Stimulated activated CD8-positive, alpha-beta memory T cell treated with anti-CD3 and anti-CD28 coated beads, Interleukin-4, amount 100 ng/mL, for 4 hours (primary cell): ENCODE measurements at places on chromosomes 5 and 9.

DNA sequence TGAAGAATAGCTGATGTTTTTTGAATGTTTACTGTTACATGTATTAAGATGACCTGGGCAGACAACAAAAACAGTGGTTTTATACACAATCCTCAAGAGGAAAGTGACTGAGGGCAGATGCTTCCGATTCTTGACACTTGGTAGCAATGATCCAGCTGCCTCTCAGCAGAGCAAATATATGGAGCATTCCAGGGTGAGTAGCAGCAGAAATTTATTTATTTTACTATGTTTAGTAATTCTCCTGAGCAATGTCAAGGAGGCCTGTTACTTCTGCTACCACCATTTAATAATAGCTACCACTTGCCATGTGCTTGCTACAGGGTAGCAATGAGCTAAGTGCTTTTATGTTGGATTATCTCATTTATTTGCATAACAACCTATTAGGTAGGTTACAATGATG, 69.1 kb upstream of the NR3C1 start:
- no peak for DNase-seq

DNA sequence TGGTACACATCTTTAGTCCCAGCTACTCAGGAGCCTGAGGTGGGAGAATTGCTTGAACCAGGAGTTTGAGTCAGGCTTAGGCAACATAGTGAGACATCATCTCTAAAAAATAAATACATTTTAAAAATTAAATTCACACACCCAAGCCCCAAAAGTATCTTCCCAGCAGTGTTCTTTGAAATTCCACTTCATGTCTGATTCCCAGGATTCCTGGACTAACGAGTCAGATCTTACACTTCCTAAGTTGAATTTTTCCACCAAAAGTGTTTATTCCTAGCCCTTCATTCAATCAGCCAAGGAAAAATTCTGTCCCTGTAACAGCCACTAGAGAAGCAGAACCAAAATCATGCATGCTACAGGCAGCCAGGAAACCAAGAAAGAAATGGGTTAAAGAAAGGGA, 970.9 kb downstream of the EFNA5 start:
- no peak for DNase-seq

DNA sequence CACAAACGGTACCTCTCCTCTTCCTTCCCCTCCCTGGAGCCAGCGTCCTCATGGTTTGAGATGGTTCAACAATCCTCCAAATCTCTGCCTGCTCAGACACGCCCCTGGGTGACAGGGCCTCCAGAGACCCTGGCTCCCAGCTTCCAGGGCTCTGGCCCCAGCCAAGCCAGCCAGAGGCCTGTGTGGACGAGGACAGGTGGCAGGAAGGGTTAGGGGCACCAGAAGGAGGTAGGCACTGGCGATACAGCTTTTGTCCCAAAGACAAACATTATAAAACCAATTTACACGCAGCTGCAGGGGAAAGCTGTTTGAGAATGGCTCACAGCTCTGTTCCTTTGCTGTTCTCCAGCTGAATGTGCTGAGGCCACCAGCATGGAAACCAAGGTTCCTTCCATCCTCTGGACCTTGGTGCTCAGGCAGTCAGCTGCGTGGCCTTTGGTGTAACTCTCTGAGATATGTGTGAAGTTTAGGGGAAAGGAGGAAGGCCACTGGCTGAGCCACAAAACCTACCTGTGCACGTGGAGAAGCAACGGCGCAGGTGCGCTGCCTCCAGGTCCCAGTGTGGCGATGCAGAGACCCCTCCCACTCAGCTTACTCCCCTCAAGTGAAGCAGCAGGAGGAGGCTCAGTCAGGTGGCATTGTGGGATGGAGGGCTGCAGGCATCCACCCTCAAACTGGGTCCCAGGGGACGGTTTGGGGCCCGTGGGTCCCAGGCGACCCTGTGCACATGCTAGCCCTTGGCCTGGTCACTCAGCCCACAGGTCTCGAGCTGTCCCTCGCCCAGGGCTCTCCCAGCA, 4.3 kb upstream of the QRFP start:
- DNase-seq = no peak

GRCh38 chr5:150406103-150406722, 6.5 kb downstream of the CD74 start:
- no peak for DNase-seq

GRCh38 chr5:29697785-29698414, 1495.6 kb upstream of the CDH6 start:
- DNase-seq = no peak

DNA sequence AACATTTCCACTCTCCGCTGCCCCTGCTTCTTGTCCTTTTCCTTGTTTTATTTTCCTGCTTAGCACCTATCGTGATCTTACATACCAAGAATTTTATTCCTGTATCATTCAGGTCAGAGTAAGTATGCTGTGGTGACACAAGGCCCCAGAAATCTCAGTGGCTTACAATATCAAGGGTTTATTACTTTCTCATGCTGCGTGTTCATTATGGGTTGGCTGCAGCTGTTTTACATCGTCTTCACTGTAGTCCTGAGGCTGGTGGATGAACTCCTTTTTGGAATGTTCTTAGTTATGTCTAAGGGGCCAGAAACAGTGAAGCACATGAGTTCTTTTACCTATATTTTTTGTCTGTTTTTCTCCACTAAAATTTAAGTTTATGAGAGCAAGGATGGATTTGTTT, 51.2 kb downstream of the FCHO2 start:
- DNase-seq = no peak

- no peak for DNase-seq
Observed at GRCh38 chr5:58965677-58966414, 383.0 kb downstream of the RAB3C start.

DNA sequence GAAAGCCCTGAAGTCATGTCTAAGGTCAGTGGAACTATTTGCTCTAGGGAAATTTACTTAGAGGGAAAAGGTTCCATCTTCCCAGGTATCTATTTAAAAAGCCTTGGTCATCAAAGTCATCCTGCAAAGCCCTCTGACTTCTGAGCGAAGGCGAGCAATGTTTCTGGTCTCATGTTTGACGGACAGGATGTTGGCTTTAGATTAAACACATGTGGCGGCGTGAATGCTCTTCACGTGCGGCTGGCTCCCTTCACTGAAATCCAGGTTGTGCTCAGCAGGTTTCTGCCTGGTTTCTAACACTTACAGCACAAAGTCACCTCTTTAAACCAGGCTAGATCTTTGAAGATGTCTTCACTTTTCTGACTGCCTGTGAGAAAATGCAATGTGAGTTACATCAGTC, 5.7 kb upstream of the ZBTB34 start:
- DNase-seq = no peak

DNA sequence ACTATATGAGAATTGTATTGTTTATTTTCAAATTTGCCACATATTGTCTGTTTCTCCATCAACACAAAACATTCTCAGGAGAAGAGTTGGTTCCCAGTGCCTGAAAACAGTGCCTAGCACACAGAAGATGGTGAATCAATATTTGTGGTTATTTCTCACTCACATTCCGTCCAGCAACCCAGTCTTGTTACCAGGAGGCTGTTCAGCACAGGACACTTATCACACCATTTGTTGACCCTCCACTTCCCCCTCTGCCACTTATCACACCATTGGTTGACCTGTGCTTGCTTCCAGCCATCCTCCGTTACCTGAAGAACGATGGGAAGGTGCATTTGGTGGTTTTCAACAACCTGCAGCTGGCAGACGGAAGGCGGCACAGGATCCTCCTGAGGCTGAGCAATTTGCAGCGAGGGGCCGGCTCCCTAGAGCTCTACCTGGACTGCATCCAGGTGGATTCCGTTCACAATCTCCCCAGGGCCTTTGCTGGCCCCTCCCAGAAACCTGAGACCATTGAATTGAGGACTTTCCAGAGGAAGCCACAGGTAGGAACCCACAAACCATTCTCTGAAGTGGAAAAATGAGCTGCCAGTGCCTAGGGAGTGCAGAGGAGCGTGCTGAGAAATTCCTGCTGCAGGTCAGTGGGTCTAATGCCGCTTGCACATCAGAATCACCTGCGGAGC, 20.5 kb downstream of the THBS4 start:
- no peak for DNase-seq

DNA sequence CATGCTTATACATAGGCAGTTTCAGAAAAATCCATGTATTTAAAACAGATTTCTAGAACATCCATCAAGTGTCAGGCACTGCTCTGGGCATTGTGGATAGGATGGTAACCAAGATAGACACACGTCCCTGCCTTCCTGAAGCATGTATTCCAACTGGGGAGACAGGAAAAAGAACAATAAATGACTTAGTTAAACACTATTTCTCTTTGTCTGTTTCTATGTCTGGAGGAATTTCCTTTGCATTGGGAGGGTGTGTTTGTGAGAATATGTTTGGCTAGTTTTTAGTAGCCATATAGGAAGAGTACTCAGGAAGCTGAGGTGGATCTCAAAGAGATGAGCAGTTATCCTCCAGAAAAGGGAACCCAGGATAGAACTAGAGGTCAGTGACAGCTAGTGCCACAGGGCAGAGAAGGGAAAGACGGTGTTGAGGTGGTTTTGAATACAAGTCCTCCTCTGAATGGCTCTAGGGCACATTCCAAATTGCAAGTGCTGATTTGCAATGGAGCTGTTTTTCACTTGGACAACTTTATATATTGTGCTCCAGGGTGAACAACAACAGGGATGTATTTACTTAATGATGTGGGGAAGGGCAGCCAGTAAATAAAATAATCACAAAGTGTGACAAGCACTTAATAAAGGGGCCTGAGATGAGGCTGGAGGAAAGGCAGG, 144.7 kb upstream of the SHB start:
- DNase-seq = no peak

GRCh38 chr5:168047043-168047668, 244.3 kb upstream of the WWC1 start:
- no peak for DNase-seq

GRCh38 chr9:113620377-113621161, 157.0 kb downstream of the RGS3 start:
- no peak for DNase-seq

DNA sequence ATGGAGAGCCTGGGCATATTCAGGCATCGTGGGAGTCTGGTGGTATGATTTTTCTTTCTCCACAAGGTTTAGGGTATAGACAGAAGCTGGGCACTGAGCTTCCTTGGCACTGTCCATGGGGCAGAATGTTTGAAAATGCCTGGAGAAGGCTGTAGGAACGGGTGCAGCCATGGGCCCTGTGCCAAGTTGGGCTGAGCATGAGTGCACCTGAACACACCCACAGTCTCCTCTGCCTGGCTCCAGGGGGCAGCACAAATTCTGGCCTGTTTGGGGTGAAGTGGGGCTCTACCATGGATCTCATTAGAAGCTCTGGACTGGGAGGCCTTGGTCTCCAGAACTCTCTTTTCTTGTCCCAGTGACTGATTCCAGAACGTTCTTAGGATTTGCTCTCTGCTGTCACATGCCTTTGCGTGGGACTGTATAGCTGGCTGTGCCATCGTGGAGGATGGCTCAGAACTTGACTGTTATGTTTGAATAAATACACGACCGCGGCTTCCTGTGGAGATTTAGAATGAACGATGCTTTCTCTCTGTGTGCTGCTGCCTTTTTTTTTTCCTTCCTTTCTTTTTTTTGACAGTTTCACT, 229.8 kb downstream of the FANCC start:
- no peak for DNase-seq
